NCI-H1694 treated with DMSO at 0.1 percent for 48 hours (cell line): ENCODE measurements at places on chromosomes 6 and 20.

- no peak for DNase-seq
These were observed 1.9 kb downstream of the BCL2L1 start for GRCh38 chr20:31720486-31721407.

GRCh38 chr20:4726710-4727397 is 5.1 kb downstream of the PRND start:
- no peak for DNase-seq

- peak; percentile 94 for DNase-seq
These were observed 84.4 kb downstream of the GMPR start for GRCh38 chr6:16322666-16323312.

GRCh38 chr6:132272776-132273175 is 128.5 kb downstream of the MOXD1 start:
- DNase-seq, result no peak

DNA sequence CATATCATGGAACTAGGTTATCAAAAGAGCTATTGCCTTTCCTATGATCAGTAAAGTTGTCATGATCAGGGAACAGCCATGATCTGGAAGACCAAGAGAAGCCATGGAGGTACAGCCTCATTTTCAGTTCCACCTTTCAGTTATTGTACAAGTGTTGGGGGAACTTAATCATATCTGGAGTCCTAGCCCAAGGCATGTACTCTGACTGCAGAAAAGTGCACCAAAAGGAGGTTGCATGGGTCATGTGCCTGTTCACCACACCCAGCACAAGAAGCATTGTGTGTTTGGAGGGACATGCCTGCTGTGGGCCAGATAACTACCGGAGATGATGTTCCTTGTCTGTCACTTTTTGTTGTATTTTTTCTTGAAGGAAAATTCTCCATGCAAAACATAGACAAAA is 185.8 kb upstream of the MAN1A1 start:
- no peak for DNase-seq

DNA sequence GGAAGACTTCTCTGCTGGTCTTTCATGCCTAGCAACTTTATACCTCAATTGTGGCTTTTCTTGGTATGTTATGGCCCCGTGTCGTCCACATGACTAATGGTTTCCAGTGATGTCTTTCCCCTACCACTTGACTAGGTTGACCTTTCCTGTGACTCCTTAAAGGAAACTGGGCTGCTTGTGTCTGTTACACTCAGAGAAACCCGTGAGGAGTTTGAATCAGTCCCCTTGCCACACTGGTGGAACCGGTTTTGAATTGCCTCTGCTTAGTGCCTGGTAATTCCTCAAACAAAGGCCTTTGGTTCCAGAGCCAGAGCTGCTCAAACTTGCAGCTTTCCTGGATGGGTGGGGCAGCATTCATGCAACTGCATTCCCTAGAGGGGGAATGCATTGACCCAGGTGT is 21.9 kb downstream of the ECT2L start:
- no peak for DNase-seq

DNA sequence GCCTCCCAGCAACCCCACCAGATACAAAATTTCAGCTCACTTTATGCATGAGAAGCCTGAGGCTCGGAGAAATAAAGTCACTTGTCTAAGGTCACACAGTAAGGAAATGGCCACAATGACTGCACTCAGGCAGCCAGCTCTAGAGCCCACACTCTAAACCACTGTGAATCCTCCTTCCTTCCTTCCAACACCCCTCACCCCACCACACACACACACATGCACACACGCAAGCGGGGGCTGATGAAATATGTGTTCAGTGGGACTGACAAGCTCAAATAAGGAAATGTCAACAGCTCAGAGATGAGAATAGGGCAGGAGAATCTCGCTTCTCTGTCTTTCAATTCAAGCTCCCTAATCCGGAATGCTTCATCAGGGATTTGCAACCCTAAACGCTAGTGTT is 6.0 kb upstream of the BPIFA1 start:
- no peak for DNase-seq

DNA sequence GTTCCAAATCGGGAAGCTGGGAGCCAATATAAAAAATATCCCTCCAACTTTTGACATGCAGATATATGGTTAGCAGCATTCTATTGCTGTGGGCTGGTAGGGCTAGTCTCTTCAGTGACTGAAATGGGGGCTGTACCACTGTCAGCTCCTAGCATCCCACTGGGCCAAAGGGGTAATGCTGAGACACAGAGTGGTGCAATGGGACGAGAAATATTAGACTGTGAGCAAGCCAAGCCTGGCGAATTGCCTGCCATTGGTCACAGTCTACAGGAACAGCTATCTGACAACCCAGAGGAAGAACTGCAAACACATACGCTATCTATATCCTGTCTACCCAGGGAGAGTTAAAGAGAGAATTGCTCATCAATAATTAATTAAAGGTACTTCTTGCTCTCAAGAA is 3.5 kb downstream of the SLC35F1 start:
- no peak for DNase-seq

- no peak for DNase-seq
These were observed 5.9 kb upstream of the PAQR8 start for GRCh38 chr6:52356017-52356416.

DNA sequence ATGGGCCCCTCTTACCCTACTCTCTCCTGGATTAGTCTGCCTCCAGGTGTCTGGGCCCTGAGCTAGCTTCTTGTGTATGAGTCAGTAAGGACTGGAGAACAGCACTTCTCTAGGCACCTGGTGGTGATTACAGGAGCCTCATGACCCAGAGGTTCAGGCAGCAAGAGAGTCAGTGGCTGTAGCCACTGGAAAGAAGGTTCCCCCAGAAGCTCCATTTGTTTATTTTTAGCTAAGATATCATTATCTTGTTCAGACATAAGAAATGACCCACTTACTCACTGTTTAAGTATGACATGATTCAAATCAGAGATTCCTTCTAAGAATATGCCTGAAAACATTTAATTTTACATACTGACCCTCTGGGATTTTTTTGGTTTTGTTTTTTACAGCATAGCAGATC is 23.6 kb upstream of the SLC4A11 start:
- no peak for DNase-seq

- no peak for DNase-seq
These were observed 245.0 kb downstream of the RFPL4B start for GRCh38 chr6:112592159-112592558.

DNA sequence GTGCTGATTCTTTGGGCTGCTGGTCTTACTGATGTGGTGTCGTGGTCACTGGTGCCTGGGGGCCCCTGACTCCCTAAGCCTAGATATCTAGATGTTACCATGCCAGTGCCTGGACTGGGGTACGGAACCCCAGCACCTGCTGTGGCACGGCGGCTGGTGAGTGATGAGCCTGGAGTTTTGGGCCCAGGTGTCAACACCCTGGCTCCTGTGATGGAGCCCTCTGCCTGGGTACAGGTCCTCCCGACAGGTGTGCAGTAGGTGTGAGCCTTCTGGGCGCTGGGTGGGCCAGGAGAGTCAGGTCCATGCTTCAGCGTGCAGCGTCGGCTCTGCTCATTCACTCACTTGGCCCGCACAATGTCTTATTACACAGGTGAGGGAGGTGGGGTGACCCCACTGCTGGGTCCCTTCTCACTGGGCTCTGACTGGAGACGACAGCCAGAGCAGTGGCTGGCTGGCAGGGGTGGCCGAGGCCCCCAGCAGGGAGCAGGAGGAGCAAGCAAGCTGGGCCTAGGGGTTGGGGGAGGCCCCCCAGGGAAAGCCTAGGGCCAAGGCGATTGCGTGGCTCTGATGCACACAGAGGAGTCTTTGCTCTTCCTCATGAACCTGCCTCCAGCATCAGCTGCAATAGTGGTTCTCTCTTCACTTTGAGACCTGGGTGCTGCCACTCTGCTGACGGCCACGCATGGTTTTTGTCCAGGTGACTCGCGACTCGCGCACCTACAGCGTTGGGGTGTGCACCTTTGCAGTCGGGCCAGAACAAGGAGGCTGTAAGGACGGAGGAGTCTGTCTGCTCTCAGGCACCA is 42.5 kb upstream of the SLC22A1 start:
- no peak for DNase-seq

DNA sequence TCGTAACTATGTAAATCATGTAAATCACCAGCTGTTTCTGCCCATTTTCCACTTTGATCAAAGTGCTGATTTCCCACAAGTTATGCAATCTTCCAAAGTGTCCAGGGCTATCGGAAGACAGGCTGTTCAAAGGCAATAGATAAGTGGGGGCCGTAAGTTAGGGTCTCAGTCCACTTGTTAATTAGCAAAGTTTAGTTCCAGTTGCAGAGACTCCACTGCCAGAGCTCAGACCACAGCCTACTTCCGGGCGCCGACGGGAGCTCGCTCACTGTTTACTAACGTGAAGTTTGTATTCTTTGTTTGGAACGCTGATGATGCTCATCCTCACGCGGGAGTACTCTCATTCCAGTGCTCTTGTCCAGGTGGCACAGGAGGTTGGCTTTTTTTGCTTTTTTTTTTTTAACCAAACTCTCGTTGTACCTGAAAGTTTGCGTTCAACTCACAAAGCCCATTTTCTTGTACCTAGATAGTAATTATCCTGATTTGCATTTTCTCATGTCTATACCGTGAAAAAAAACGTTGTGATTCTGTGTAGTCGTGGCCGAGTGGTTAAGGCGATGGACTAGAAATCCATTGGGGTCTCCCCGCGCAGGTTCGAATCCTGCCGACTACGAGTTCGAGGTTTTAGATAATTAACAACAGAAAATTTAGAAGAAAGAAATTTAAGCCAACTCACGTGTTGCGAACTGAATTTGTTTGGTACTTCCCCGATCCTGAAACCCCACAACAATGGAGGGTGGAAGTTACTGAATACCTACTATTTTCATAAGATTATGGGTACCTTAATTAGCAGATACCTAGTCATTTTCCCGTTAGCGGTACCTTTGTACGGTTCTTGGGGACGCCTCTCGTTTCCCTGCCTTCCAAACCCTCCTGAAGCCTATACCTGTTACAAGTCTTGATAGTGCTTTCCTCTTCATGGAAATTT is 29.9 kb upstream of the ZNF184 start:
- DNase-seq, result peak; percentile 53

GRCh38 chr6:109374326-109374892 is 7.9 kb downstream of the CD164 start:
- DNase-seq, result no peak

- no peak for DNase-seq
These were observed 101.5 kb downstream of the PHACTR3 start for GRCh38 chr20:59705651-59706399.

DNA sequence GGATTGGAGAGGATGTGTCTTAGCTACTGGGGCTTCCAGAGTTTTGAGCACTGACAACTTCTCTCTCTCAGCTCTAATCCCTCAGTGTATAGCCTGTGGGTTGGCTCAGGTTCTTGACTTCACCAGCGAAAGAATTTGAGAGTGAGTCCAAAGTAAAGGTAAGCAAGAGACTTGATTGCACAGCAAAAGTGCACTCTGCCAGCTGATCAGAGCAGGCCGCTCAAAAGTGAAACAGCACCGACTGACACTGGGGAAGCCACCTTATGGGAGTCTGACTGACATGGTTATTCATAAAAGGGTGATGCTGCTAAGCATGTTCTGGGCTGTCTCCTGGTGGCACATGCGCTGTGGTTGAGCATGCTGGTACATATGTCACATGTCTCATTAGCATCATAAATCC is 389.5 kb downstream of the CBLN4 start:
- no peak for DNase-seq

DNA sequence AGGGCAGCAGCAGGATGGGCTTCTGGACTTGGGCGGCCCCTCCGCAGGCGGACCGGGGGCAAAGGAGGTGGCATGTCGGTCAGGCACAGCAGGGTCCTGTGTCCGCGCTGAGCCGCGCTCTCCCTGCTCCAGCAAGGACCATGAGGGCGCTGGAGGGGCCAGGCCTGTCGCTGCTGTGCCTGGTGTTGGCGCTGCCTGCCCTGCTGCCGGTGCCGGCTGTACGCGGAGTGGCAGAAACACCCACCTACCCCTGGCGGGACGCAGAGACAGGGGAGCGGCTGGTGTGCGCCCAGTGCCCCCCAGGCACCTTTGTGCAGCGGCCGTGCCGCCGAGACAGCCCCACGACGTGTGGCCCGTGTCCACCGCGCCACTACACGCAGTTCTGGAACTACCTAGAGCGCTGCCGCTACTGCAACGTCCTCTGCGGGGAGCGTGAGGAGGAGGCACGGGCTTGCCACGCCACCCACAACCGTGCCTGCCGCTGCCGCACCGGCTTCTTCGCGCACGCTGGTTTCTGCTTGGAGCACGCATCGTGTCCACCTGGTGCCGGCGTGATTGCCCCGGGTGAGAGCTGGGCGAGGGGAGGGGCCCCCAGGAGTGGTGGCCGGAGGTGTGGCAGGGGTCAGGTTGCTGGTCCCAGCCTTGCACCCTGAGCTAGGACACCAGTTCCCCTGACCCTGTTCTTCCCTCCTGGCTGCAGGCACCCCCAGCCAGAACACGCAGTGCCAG is at the start of gene TNFRSF6B:
Gene TNFRSF6B (plus strand): TSS at position 25 of the 729 bp plus-strand sequence. CDS start 116 bp downstream, at position 141.
- DNase-seq, result no peak

- DNase-seq, result no peak
These were observed 67.0 kb downstream of the SRC start for GRCh38 chr20:37413023-37413334.

DNA sequence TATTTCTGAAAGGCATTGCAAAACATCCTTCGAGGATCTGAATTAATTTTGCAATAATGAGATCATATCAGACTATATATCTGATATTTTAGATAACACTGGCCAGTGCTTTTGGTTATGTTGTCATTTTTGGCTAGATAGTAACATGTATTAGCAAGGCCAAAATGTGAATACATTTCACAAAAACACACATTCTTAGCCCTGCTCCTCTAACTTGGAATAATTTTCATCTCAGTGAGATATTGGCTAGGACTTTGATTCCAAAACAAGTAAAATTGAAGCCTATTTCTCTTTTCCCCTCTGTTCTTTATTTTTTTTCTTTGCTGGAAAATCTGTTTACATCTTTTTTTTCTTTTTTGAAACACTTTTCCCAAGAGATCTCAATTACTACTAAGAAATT is 466.8 kb upstream of the CDH4 start:
- no peak for DNase-seq

GRCh38 chr6:149236589-149236988 is 80.9 kb upstream of the TAB2 start:
- no peak for DNase-seq

- DNase-seq, result no peak
These were observed 288.0 kb upstream of the PLCB4 start for GRCh38 chr20:8780915-8781314.

GRCh38 chr6:70375166-70375565 is 38.1 kb upstream of the FAM135A start:
- DNase-seq, result no peak

DNA sequence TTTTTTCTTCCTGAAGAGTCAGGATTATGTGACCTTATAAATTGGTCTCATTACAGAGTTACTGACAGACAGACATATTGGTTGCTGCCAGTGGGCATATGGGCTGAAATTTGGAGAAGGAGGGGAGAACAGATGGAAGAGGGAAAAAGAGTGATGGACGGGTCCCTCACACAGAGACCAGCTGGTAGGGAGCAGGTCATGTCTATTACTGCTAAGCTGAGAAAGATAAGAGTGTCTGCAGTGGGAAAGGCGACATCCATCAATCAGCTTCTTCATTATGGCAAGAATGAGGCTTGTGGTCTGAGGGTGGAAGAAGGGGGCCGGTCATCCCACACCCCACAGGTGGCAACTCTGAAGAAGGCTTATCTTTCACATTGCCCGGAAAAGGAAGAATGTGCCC is 353.8 kb upstream of the RSPO3 start:
- peak; percentile 39 for DNase-seq

- DNase-seq, result no peak
These were observed 183.7 kb downstream of the CD109 start for GRCh38 chr6:73879501-73880293.
